ENCODE measurements at places on chromosomes 3 and 15.

DNA sequence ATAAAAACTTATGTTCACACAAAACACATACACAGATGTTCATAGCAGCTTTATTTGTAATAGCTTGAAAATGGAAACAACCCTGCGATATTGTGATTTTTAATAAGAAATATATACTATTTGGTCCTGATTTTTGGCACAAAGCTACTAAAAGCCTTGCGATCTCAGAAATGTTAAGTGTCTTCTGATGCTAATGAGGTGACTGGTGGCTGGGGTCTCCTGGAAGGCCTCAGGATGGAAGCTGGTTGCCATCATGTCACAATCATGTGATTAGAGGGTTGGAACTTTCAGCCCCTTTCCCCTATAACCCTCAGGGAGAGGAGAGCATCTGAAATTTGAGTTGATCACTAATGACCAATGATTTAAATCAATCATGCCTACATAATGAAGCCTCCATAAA, 278.4 kb upstream of the UBE2E1 start:
- no peak for DNase-seq

DNA sequence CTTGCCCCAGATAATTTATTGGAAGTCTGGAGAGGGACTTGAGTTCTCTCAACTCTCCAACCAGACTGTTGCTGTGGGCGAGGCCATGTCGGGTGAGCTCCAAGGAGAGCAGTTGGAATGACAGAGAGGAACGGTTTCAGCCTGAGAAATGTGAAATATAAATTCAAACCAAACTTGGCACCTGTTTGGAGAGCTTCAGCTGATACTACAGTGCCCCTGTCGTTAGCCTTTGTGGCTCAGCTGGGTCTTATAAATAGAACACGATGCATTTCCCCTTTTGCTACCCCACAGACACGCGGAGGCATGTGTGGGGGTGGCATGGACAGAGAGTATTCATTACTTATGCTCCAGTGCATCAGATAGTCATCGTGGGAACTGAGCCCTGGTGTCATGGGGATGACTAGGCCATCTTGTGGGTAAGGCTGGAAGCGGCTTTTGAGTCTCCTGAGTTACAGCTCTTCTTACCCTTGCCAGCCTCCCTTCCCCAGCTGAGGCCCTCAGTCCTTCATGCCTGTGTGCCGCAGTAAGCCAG, 15.6 kb downstream of the SMAD3 start:
- no peak for DNase-seq

GRCh38 chr3:23294770-23295387, 91.8 kb downstream of the UBE2E2 start:
- DNase-seq = no peak

GRCh38 chr3:140706360-140706759, 28.5 kb downstream of the TRIM42 start:
- no peak for DNase-seq

Measured in fibroblast of skin of left biceps (primary cell).